Left lung (tissue), 14 donors: ENCODE measurements at places on chromosomes 7 and 10. TPM values are rescaled to one million over a fixed set of nuclear protein-coding genes. Genes with fewer than 3 reads are reported as not detected.

GRCh38 chr7:27177795-27178320 is 3.7 kb upstream of the HOXA10 start:
- peaks cover 99% of the 10 kb centered on the region for H3K27me3 ChIP-seq
- peaks cover 8% of the 10 kb centered on the region for H3K4me1 ChIP-seq
- no peak overlapping the region for H3K27ac ChIP-seq
- DNase-seq: no peak

DNA sequence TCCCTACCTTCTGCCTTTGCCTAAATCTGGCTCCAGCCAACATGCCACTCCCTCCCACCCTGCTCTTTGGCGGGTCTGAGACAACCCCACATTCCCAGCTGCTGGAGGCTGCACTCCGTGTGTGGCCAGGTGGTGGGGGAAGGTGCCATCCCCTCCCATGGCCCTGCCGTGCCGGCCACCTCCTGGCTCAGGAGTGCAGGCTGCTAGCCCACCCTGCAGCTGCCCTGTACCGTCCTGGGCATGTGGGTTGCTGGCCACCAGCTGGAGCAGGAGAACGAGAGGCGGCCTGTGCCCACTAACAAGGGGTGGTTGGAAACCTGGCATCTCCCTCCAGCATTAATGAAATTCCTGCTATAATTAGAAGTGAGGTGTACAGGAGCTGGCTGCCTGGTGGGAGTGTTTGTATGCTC is 97.6 kb downstream of the ZMIZ1 start:
- peaks cover 2% of the 10 kb centered on the region for H3K4me1 ChIP-seq
- H3K4me3 ChIP-seq: no peak overlapping the region
- H3K27me3 ChIP-seq: no peaks in the 10 kb centered on the region

DNA sequence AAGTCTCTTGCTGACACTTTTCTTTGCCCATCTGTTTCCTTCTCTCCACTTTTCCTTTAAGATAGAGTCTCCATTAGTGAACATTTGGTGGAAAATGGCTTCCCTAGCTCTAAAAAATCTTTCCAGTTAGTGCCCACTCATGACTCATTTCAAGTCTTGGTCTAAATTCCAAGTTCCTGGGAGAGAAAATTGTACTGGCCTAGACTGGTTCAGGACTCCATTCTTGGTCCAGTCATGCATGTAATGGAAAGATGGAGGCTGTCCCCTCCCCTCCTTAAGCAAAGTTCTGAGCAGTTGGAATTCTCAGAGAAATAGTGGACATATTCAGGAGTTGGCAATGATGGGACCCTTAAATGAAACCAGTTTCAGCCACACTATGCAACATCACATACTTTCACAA is 3.8 kb upstream of the ALDH18A1 start:
- no peak overlapping the region for H3K27ac ChIP-seq
- no peaks in the 10 kb centered on the region for H3K36me3 ChIP-seq
- H3K4me1 ChIP-seq: no peaks in the 10 kb centered on the region
- DNase-seq: no peak
- H3K4me3 ChIP-seq: no peak overlapping the region

GRCh38 chr7:45977256-45977780 is 56.2 kb upstream of the IGFBP3 start:
- H3K27ac ChIP-seq: peak overlapping the region; percentile 84

DNA sequence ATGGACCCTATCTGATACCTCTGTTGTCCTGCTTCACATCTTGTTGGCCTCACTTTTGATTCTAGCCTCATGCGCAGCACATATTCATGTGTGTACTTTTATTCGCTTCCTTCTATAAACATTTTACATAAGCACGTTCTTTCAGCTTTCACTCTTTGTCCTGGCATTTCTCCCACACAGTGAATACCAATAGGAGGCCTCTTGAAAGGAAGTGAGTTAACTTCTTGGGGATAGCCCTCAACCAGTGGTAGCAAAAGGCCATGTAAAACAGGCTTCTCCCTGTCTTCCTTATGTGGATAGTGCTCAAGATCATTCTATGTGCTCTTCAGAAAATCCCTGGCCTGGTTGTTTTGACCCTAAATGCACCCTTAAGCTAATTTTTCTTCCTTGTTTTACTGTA is 633.9 kb upstream of the MBL2 start:
- no peak overlapping the region for H3K27ac ChIP-seq
- H3K36me3 ChIP-seq: no peaks in the 10 kb centered on the region
- no peaks in the 10 kb centered on the region for H3K27me3 ChIP-seq
- DNase-seq: no peak
- no peak overlapping the region for H3K4me3 ChIP-seq

GRCh38 chr10:117090834-117091233 is 47.2 kb downstream of the VAX1 start:
- no peaks in the 10 kb centered on the region for H3K36me3 ChIP-seq

- no peak overlapping the region for H3K4me3 ChIP-seq
- no peak overlapping the region for H3K27ac ChIP-seq
- peaks cover 44% of the 10 kb centered on the region for H3K4me1 ChIP-seq
- no peaks in the 10 kb centered on the region for H3K36me3 ChIP-seq
- no peaks in the 10 kb centered on the region for H3K27me3 ChIP-seq
- peak; percentile 73 for DNase-seq
Observed at GRCh38 chr7:2717293-2718261, 29.6 kb downstream of the AMZ1 start.

KRIT1 gene
- 28.2 TPM for total RNA-seq

ZNF679 gene
- total RNA-seq: not detected

GOLGA7B gene
- total RNA-seq: 0.68 TPM
